ENCODE measurements at places on chromosomes 6 and 20.

DNA sequence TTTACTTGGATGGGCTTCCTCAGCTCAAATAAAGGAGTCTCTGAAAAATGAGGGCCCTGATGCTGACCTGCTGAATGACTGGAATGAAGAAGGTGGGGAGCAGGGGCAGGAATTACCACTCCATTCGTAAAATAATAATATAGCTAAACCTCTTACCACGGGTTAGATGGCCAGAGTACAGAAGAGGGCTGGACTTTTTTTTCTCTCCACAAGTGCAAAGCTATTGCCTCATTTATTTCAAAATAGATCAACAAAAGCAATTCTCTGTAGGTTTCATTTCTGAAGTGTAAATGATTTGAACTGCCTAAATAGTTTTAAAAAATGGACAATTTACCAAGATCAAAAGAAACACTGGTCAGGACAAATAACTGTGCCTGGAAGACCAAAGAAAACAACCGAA is 256.7 kb downstream of the KIF16B start:
- DNase-seq, result no peak
- H3K4me3 ChIP-seq, result no peak overlapping the region
- no peaks in the 10 kb centered on the region for H3K36me3 ChIP-seq
- H3K27ac ChIP-seq, result no peak overlapping the region
- H3K27me3 ChIP-seq, result no peaks in the 10 kb centered on the region

GRCh38 chr6:91886183-91886795 is 1299.4 kb upstream of the MAP3K7 start:
- no peaks in the 10 kb centered on the region for H3K27me3 ChIP-seq
- H3K4me3 ChIP-seq, result no peak overlapping the region
- no peak for DNase-seq
- H3K36me3 ChIP-seq, result no peaks in the 10 kb centered on the region
- no peak overlapping the region for H3K27ac ChIP-seq
- H3K4me1 ChIP-seq, result no peaks in the 10 kb centered on the region

GRCh38 chr20:51366155-51366886 is 176.2 kb downstream of the NFATC2 start:
- DNase-seq, result peak; percentile 41
- H3K4me3 ChIP-seq, result no peak overlapping the region
- H3K27me3 ChIP-seq, result no peaks in the 10 kb centered on the region
- H3K27ac ChIP-seq, result no peak overlapping the region
- H3K36me3 ChIP-seq, result no peaks in the 10 kb centered on the region
- H3K4me1 ChIP-seq, result no peaks in the 10 kb centered on the region

GRCh38 chr6:106530502-106530901 is 98.8 kb downstream of the RTN4IP1 start:
- H3K4me1 ChIP-seq, result peaks cover 78% of the 10 kb centered on the region
- H3K36me3 ChIP-seq, result peaks cover 100% of the 10 kb centered on the region
- no peaks in the 10 kb centered on the region for H3K27me3 ChIP-seq
- H3K27ac ChIP-seq, result no peak overlapping the region
- H3K4me3 ChIP-seq, result no peak overlapping the region

GRCh38 chr6:124879110-124879991 is 82.9 kb upstream of the RNF217 start:
- no peak for DNase-seq
- H3K27ac ChIP-seq, result no peak overlapping the region
- no peaks in the 10 kb centered on the region for H3K4me1 ChIP-seq
- no peaks in the 10 kb centered on the region for H3K36me3 ChIP-seq

DNA sequence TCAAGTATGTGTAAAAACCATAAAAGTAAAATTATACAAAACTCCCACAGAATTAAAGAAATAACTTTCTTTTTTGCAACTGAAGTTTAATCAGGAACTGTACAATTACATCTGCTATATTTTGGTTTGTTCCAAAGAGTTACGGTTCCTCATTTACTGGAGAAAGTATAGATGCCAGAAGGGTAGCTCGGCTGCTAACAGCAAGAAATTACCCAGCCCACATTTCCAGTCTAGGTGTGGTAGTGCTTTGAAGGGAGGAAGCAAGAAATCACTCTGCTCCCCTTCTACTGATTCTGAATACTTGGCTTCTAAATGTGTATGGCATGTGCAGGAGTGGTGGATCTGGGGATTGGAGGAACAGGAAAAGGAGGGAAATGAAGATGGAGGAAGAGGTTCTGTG is 441.3 kb downstream of the CDC5L start:
- H3K27ac ChIP-seq, result no peak overlapping the region
- no peaks in the 10 kb centered on the region for H3K36me3 ChIP-seq
- H3K4me3 ChIP-seq, result no peak overlapping the region
- no peak for DNase-seq
- H3K4me1 ChIP-seq, result no peaks in the 10 kb centered on the region

DNA sequence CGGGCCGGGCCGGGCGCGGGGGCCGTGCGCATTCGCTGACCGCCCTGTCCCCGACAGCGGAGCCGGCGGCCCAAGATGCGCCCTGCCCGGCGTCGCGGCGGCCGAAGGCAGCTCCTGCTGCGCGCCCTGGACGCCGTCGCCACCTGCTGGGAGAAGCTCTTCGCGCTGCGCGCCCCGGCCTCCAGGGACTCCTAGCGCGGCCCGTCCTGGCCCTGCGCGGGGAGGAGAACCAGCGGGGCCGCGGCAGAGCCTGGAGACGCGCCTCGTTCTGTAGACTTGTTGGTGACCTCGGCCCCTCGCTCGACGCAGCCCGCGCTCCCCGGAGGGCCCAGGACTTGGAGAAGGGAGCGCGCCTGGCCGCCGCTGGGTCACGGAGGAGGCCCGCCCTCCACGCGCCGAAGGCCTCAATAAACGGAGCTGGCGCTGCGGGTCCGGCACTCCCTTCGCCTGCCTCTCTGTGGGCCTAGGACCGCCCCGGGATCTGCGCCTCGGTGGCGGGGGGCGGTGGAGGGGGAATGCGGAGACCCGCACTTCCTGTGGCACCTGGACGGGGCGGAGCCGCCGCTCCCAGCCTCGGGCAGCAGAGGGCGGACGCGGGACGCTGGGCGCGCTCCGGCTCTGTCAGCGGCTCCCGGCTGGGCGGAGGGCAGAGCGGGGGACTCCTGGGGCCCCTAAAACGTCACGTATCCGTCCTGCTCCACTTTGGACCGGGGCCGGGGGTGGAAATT is 2.7 kb downstream of the C20orf204 start:
- H3K36me3 ChIP-seq, result peaks cover 12% of the 10 kb centered on the region
- H3K4me1 ChIP-seq, result peaks cover 29% of the 10 kb centered on the region
- peak overlapping the region; percentile 76 for H3K4me3 ChIP-seq
- peak overlapping the region; percentile 88 for H3K27ac ChIP-seq
- H3K27me3 ChIP-seq, result peaks cover 10% of the 10 kb centered on the region

GRCh38 chr6:122736616-122737015 is 42.9 kb upstream of the FABP7 start:
- H3K4me3 ChIP-seq, result no peak overlapping the region
- no peak for DNase-seq
- H3K4me1 ChIP-seq, result no peaks in the 10 kb centered on the region
- no peaks in the 10 kb centered on the region for H3K27me3 ChIP-seq
- no peaks in the 10 kb centered on the region for H3K36me3 ChIP-seq

DNA sequence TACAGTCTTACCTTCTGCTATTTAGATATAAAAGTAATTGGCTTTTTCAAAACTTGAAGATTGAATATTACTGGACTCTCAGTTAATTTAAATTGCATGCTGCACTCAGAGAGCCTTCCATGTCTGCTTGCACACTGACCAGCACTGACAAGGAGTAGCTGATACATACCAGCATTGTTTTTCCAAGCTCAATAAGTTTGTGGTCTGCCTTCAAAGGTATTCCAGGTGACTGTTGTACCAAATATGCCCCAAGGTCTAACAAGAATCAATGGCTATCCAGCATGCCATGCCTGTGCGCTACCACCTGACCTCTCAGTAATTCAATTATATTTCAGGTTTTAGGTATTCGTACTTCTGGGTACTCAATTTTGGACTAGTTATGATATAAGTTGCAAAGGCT is 30.0 kb downstream of the BEND6 start:
- no peaks in the 10 kb centered on the region for H3K36me3 ChIP-seq
- no peak overlapping the region for H3K4me3 ChIP-seq
- H3K4me1 ChIP-seq, result no peaks in the 10 kb centered on the region
- H3K27ac ChIP-seq, result no peak overlapping the region

DNA sequence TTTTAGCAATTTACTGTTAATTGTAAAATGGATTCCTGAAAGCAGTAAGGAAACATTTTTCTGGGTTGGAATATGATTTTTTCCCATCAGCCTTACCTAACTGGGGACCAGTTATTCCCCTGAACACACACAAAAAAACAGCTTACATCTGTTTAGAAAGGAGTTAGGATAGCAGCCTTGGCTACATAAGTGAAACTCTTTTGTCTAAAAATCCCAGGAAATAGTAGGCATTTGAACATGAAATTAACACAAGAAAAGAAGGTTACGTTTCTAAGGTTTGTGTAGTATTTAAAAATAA is 696.2 kb upstream of the MARCKS start:
- H3K27ac ChIP-seq, result no peak overlapping the region
- no peaks in the 10 kb centered on the region for H3K4me1 ChIP-seq
- no peak for DNase-seq

- H3K36me3 ChIP-seq, result no peaks in the 10 kb centered on the region
- no peak overlapping the region for H3K27ac ChIP-seq
- no peaks in the 10 kb centered on the region for H3K27me3 ChIP-seq
- no peaks in the 10 kb centered on the region for H3K4me1 ChIP-seq
- H3K4me3 ChIP-seq, result no peak overlapping the region
Observed at GRCh38 chr6:33049323-33050013, 24.0 kb downstream of the HLA-DPA1 start.

- DNase-seq, result no peak
- H3K4me1 ChIP-seq, result no peaks in the 10 kb centered on the region
- no peaks in the 10 kb centered on the region for H3K36me3 ChIP-seq
- H3K4me3 ChIP-seq, result no peak overlapping the region
- H3K27me3 ChIP-seq, result no peaks in the 10 kb centered on the region
- H3K27ac ChIP-seq, result no peak overlapping the region
Observed at GRCh38 chr20:60935971-60936370, 316.1 kb upstream of the CDH4 start.

- no peak overlapping the region for H3K27ac ChIP-seq
- DNase-seq, result no peak
- peaks cover 27% of the 10 kb centered on the region for H3K27me3 ChIP-seq
- peaks cover 24% of the 10 kb centered on the region for H3K4me1 ChIP-seq
- H3K36me3 ChIP-seq, result no peaks in the 10 kb centered on the region
- H3K4me3 ChIP-seq, result peak overlapping the region; percentile 48
Observed at GRCh38 chr6:73309535-73309784, 44.6 kb downstream of the DPPA5 start.

GRCh38 chr20:62704341-62704948 is 4.2 kb upstream of the NTSR1 start:
- H3K4me1 ChIP-seq, result peaks cover 39% of the 10 kb centered on the region
- H3K27ac ChIP-seq, result no peak overlapping the region
- no peak overlapping the region for H3K4me3 ChIP-seq
- no peaks in the 10 kb centered on the region for H3K36me3 ChIP-seq
- DNase-seq, result peak; percentile 83

GRCh38 chr6:2843138-2843740 is 1.6 kb upstream of the SERPINB1 start:
- H3K4me3 ChIP-seq, result no peak overlapping the region
- peak overlapping the region; percentile 6 for H3K27ac ChIP-seq
- H3K27me3 ChIP-seq, result no peaks in the 10 kb centered on the region
- DNase-seq, result no peak

DNA sequence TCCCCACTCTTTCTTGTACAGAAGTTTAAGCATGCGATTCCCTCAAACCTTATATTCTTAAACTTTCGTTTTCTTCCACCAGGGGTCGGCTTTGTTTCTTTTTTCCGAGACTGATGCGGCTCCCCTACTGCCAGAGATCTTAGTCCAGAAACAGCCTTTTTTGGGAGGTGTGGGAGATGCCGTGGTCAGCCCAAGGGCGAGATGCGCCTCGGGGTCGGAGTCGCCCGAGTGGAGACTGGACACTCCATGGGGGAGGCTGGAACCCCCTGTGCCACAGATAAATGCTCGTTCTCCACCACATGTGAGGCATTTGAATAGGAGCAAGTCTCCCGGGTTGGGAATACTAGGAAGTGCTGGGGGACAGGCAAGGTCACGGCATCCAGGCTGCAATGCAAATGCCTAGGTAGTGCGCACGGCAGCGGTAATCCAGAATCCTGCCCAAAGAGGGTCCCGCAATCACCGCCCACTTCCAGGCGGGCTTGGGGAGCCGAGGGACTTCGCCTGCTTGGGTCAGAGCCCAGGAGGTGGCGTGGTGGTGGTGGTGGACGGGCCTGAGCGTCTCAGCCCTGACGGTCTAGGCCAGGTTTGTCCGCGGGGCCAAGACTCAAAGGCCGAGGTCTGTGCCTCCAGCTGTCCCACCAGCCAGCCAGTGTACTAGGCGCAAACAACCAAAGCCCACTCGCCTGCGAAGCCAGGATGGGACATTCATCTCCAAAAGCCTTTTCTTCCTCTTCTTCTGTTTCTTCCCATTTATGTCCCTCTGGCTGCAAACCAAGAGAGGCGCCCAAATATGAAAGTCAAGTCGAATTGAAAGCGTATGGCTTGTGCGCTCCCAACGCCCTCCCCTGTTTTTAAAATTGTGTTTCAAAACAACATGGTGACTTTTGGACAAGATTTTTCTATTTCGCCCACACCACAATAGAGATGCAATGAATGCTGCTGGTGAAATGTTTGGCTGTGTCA is 39.3 kb upstream of the OSTM1 start:
- no peaks in the 10 kb centered on the region for H3K36me3 ChIP-seq
- DNase-seq, result no peak
- H3K4me1 ChIP-seq, result peaks cover 57% of the 10 kb centered on the region
- peak overlapping the region; percentile 9 for H3K4me3 ChIP-seq

DNA sequence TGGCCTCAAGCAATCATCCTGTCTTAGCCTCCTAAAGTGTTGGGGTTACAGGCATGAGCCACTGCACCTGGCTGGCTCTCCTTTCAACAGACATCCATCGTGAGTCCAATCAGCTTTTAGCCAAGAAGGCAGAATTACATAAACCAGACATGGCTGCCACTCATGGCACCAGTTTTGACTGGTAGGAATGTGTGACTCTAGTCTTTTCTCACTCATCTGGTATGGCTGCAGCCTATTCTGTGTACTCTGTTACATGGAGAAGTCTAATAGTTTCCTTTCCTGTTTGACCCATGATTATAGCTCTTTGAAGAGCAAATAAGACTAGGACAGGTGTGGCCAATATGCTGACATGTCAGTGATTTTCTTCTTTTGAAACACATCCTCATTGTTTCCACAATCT is 27.0 kb upstream of the RNF144B start:
- peaks cover 6% of the 10 kb centered on the region for H3K4me1 ChIP-seq
- no peak for DNase-seq
- peaks cover 4% of the 10 kb centered on the region for H3K27me3 ChIP-seq
- H3K36me3 ChIP-seq, result no peaks in the 10 kb centered on the region
- no peak overlapping the region for H3K4me3 ChIP-seq
